Amygdala (tissue), 56 donors: ENCODE measurements at places on chromosomes 13 and 19.
A peak's percentile ranks its signal among the peaks of the same experiment; 100 is the strongest.

DNA sequence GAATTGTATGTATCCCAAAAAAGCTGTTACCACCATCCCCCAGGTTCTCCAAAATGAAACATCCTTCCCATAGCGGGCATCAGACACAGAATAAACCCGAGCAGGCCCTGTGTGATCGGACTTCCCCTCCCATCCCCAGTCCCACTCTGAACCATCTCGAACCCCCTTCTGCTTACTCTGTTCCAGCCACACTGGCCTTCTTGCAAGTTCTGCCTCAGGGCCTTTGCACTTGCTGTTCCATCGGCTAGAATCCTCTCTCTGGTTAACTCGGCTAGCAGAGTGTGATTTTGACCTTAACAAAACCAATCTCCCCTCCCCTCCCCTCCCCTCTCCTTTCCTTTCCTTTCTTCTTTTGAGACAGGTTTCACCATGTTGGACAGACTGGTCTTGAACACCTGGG, 15.7 kb downstream of the AP2S1 start:
- DNase-seq, result no peak

DNA sequence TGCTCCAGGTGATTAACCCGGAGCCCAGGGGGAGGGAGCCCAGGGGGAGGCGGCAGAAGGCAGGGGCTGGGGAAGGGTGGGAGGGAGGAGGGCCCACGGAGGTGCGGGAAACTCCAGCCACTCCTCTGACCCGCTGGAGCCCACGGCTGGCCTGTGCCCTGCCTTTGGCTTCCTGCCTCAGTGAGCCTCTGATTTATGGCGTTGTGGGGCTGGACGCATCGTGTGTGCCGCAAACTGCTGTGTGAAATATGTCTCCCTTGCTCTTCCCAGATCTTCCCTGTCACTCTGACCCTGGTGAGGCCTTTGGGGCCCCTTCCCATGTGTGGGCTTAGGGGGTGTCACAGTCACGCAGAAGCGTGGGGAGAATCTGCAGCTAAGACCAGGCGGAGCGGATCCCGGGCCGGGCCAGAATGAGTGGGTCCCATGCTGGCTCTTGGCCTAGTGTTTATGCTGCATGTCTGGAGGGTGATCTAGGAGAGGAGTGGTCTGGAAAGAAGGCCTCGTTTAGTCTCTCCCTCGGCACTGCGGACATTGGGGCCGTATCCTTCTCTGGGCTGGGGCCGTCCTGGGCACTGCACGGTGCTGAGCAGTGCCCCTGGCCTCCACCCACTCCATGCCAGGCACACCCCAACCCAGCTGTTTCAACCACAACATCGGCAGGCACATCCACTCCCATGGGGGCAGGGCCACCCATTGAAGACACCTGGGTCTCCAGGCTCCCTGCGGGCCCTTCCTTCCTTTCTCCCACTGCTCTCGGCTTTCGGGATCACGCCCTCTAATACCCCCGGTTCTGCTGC, 123.0 kb downstream of the KDM4B start:
- no peak for DNase-seq

DNA sequence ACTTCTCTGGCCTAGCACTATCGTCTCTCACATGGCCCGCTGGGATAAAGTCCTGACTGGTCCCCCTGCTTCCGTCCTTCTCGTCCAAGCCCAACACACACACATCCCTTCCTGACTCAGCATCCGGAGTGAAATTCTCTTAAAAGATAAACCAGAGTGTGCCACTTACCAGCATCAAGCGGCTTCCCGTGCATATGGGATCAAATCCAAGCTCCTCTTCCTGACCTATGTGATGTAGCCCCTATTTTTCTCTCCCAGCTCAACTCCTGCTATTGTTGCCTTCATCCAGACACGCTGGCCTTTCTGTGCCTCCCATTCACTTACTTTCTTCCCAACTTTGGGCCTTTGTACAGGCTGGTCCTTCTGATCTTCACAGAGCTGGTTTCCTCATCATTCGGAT, 530.4 kb downstream of the DIAPH3 start:
- no peak for DNase-seq

GRCh38 chr19:53866865-53867224, 838 bp upstream of the MYADM start:
- DNase-seq, result peak; percentile 44

GRCh38 chr19:20313894-20314293, 146.9 kb downstream of the ZNF486 start:
- no peak for DNase-seq

GRCh38 chr13:92175330-92175729, 776.9 kb downstream of the GPC5 start:
- DNase-seq, result no peak

DNA sequence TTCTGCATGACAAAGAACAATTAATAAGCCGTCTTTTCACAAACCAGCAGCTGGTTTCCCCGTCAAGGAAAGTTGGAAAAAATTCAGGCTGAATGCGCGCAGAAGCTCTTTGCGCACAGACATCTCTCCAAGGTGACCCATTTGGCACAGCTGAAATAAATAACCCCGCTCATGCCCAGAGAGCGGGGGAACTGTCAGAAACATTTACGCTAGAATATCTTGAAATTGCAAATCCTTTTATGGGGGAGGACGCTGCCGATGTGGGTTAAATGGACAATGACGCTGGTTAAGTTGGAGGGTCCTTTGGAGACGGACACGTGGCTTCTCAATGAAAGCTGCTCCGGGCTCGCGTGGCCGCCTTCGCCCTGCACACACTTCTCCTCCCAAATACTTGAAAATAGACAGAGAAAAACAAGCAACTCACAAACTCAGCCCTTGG, 30.6 kb downstream of the GSX1 start:
- DNase-seq, result no peak

- peak; percentile 56 for DNase-seq
Measured at GRCh38 chr13:113820813-113821651, 42.8 kb downstream of the GAS6 start.

GRCh38 chr13:40158218-40158617, 502.8 kb downstream of the COG6 start:
- no peak for DNase-seq

DNA sequence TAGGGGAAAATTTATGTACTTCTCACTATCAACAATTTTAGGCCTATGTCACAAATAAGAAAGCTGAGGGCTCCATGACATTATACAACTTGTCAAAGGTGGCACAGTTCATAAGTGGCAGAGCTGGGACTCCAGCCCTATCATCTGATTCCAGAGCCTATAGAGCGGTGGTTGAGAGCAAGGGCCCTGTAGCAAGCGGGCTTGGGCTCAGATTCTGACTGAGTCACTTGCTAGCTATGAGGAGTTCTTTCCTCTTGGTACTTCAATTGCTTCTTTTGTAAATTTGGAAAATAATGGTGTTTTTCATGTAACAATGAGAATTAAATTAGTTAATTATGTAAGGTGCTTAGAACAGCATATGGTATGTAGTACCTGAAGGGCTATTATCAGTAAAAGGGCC, 28.7 kb upstream of the FAM216B start:
- DNase-seq, result no peak

GRCh38 chr13:23701636-23702035, 131.4 kb downstream of the TNFRSF19 start:
- no peak for DNase-seq

- DNase-seq, result no peak
Measured at GRCh38 chr19:35843676-35844481, 8.4 kb downstream of the NPHS1 start.

DNA sequence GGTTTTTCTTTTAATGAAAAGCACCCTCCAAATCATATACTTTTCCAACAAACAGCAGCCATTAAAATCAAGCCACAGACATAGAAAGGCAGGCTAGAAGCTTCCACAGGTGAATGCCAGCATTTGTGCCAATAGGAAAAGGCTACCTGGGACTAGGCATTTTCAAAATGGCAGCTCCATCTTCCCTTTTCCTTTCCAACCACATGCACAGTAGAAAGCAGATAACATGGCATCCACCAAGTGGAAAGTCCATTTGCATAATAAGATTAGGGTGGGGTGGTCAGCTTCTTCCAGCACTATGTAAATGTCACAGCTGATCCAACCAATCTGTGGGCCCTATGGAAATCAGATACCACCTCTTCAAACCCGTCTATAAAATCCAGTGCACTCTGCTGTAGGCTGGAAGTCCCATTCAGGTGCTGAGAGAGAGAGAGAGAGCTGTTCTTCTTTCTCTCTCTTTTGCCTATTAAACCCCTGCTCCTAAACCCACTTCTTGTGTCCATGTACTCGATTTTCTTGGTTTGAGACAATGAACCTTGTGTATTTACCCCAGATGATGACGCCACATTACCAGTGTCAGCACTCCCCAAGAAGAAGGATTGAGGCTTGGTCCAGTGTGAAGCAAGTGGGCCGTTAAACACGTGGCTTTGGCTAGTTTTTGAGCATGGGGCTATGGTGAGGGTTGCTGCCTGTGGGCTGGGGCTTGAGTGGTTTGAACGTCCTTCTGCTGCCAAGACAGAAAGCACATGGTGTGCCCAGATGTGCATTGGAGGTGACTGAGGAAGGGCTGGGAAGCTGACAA, 24.2 kb upstream of the IGFL1 start:
- no peak for DNase-seq

GRCh38 chr19:42121656-42122069, 10.6 kb downstream of the POU2F2 start:
- DNase-seq, result no peak

DNA sequence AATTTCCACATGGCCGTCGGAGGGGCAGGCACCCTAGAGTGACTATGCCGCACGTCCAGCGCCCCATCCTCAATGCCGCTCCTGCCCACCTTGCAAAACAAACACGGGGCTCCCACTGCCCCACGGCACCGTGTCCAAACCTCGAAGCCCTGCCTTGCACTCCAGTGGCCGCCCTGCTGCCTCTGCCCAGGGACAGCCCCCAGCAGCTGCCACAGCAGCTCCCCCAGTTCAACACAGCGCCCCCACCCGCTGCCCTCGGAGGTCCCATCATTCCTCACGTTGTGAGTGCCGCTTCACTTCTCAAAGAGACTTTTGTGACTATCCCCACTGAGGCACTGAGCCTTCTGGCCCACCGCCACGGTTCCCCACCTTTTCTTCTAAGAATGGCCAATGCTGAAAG, 22.3 kb upstream of the TMEM160 start:
- DNase-seq, result no peak
